ENCODE measurements at places on chromosomes 12 and 14.

- no peak for DNase-seq
Observed at GRCh38 chr12:10701131-10701681, 21.9 kb downstream of the YBX3 start.

GRCh38 chr12:103928682-103929045 is 1.5 kb upstream of the HSP90B1 start:
- peak; percentile 53 for DNase-seq

DNA sequence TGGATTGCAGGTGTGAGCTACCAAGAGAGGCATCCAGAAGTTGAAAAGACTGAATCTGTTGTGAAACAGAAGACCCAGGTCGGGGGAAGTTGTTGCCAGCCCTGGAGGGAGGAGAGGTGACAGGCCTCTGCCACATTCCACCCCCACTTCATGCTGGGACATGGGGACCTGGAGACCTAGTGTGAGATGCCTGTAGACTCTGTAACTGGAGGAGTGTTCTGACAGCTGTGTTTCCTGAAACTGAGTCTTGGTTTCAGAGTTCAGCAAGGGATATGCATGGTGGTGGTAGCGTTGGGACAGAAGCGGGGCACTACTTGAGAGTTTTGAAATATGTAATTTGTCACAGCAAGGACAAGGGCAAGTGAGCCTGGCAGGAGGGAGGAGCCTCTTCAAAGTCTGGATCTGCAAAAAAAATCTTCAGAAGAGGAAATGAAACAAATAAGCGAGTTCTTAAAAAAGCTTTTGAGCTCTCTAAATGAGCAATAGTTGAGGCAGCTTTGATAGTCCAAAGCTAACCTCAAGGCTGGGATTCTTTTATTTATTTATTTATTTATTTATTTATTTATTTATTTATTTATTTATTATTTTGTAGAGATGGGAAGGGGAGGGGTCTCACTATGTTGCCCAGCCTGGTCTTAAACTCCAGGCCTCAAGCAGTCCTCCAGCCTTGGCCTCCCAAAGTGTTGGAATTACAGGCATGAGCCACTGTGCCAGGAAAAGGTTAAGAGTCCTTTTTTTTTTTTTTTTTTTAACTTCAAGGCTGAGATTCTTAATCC is 58.9 kb upstream of the EEA1 start:
- peak; percentile 91 for DNase-seq

DNA sequence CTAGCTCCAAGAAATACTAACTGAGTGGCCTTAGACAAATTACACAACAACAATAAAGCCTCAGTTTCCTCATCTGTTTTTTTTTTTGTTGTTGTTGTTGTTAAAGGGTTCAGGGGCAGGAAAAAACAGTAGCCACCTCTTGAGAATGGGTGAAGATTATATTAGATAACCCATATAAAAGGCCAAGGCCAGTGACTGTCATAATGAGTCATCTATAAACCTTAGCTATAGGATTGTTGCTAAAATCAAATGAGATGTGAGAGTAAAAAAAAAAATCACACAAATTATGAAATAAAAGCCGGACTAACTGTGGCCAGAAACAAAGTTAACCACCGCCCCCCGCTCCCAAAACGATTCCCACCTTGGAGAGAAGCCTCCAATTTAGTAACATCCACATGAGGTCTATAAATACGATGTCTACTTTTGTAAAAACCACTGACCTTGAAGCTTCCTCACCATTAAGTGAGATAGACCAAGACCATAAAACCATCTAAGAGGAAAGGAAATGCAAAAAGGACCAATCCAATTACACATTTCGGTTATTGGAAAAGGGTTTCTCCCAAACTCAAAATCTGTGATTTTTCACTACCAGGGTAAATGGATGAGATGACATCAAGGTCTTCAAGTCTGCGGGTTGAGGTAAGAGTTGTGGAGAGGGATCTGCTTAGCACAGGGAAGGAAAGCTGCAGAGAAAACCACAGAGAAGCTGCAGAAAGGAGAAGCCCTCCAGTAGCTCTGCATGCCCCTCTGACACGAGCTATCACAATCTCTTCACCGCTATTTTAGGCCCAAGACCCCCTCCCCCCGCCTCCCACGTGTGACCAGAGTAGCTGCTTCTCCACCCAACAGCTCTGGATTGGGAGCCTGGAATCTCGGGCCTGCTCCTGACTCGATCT is 1.0 kb downstream of the NAA25 start:
- peak; percentile 36 for DNase-seq

- no peak for DNase-seq
Observed at GRCh38 chr12:27334721-27335082, 2.1 kb downstream of the BMAL2 start.

- peak; percentile 70 for DNase-seq
Observed at GRCh38 chr14:42523666-42524065, 917.0 kb downstream of the LRFN5 start.

GRCh38 chr12:8483079-8483478 is 27.3 kb downstream of the CLEC6A start:
- DNase-seq, result no peak

GRCh38 chr12:123055281-123055766 is 74.8 kb downstream of the ARL6IP4 start:
- DNase-seq, result no peak

- DNase-seq, result peak; percentile 55
Observed at GRCh38 chr14:21860172-21860571, 186.6 kb upstream of the OR4E1 start.

DNA sequence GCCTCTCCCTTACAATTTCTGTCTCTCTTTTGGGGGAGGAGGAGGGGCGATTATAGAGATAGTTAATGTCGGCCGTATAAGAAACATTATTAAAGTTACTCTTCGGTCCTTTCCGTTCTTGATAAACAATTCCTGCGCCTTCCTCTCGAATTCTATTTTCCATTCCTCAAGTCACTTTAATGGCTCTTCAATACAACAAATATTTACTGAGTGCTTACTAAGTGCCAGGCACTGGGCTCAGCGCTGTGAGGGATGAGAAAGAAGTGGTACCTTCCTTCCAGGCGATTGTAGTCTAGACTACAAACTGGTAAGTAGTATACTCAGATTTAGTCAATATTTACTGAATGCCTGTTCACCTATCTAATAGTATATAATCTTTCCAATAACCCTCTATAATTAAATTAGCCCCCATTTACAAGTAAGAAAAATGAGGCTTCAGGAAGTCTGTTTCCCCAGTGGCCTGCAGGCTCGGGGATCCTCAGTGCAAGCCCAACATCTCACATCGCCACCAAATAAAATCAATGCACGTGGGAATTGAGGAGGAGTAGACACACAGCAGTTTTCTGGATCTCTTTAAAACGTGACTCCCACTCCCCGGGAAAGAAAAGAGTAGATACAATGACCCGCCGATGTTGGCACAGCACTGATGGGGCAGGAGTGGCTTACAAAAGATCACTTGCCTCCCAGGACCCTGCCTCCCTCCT is 589 bp upstream of the ZNF219 start:
- no peak for DNase-seq

DNA sequence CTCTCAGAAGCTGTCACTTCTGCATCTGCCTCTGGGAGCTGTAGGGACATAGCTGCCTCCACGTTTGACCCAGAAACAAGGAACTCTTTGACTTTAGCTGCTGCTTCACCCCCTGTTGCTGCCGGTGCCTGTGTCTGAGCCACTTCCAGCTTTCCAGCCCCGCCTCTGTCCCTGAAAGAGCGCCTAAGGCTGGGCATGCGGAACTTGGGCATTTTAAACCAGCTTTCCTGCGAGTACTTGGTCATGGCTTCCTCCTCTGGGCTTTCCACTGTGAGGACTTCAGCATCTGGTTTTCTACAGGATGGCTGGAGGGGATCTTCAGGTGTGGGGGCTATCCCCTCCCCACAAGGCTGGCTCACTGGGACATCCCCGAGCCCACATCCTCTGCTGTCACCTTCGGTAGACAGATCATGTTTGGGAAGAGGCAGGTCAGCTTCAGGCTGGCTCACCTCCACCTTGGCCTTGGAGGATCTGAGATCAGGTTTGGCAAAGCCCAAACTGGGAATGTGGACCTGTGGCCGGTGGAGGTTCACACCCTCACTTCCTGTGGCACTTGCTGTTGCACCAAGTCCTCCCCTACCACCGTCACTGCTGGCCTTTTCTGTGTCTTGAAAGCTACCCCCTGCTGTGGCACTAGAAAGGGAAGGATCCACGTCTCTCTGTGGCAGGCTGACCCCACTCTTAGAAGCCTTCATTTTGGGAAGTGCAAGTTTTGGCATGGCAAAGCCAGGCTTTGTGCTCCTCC is 15.2 kb downstream of the PLD4 start:
- no peak for DNase-seq

GRCh38 chr12:60195483-60195882 is 599.7 kb downstream of the SLC16A7 start:
- DNase-seq, result no peak

- DNase-seq, result no peak
Observed at GRCh38 chr14:103160321-103161053, 37.2 kb downstream of the TNFAIP2 start.

DNA sequence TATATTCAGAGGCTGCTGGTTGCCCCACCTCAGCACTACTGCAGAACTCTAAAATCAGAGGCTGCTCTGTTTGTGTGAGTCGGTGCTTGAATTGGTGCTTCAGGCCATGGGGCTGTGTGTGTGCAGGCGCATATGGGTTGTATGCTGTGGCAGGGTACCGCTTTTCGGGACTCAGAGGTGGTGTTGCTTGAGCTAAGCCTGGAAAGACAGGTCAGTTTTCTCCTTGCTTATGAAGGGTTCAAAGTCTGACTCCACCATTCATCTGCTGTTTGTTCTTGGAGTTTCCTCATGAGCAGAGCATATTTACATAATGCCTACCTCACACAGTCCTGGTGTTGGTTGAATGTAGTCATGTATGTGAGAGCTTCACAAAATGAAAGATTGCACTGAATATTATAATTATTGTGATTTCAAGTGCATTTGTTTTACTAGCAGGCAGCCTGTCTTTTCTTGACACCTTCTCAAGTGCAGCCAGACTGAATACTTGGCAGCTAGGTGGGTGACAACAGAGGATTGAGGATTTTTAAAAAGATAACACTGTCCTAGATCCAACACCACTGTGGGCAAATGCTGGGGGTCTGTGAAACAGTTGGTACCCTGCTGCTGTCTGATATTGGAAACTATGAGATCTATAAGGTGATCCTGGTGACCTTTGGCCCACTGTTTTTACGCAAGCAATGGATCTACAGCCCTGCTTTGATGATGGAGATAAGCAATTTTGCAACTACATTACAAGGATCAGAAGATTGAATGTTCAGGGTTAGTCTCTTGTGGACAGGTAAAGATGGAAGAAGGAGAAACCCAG is 1.0 kb upstream of the ANG start:
- DNase-seq, result no peak

GRCh38 chr12:93960521-93960920 is 187.9 kb upstream of the PLXNC1 start:
- DNase-seq, result no peak

GRCh38 chr12:89470741-89471509 is 53.7 kb downstream of the GALNT4 start:
- peak; percentile 79 for DNase-seq

- DNase-seq, result no peak
Observed at GRCh38 chr14:45095143-45095542, 11.2 kb downstream of the PRPF39 start.
